ENCODE measurements at places on chromosomes 1 and 21.

DNA sequence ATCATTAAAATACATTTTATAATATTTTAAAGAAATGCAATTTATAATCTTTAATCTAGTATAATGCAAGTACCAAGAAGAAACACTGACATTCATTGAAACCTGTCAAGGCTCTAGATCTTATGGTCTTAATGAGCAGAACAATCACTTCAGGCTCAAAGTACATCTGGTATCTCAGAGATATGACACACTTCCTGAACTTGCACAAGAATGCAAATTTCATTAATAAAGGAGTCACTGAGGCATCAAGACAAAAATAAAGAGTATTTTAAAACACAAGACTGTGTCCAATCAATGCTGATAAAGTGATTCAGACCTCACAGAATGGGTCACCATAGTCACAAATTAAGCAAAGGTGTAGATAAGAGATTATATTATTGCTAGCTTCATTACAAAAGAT, 178.1 kb downstream of the AK5 start:
- DNase-seq, result no peak

DNA sequence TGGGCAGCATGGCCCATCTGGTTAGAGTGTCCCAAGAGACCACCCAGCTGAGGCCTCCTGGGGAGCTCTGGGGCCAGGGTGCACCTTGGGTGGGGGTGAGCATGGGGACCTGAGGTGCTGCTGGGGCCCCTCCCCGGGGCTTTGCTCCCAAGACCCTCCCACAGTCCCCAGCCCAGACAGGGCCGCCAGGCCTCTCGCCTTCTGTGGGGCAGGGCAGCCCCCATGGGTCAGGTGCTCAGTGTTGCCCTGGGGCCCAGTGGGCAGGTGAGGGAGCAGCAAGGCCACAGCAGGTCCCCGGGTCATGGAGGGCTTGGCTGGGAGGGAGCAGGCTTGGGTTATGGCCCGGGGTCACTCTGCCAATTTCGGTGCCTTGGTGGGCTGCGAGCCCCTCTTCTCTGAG, 24.5 kb upstream of the PEX10 start:
- DNase-seq, result no peak

DNA sequence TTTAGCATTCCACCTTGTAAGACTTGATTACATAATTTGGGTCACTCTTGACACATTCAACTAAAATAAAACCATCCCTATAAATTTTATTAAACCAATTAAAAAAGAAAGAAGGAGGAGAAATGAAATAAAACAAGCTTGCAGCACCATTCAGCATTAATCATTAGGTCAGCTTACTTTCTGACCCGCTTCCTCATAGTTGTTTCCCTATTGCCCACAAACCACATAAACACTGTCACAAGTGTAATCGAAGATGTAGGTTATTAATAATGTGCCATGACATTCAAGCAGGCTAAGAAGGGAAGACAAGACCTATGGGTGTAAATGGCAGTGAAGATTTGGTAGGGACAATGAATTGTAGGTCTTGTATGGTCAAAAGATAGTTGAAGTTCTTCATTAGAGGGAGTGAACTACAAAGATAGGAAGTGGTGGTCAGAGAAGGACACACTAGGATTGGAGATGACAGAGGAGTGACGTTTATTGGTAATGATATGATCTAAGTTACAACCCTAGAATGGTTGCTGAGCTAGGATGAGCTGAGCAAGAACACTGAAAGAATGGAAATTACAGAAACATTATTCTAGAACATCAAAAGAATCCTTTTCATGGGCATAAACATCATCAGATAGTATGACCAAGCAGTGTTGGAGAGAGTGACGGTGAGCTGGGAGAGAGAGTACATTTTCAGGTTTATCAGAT, 231.5 kb downstream of the KCNT2 start:
- no peak for DNase-seq

GRCh38 chr1:216210081-216210480, 213.2 kb downstream of the USH2A start:
- peak; percentile 57 for DNase-seq
